ENCODE measurements at places on chromosomes 1 and 21.

GRCh38 chr1:82778612-82779011 lies 977.9 kb downstream of the ADGRL2 start:
- no peak for DNase-seq

- DNase-seq: no peak
These were observed 91.3 kb downstream of the ZSCAN20 start for GRCh38 chr1:33563699-33564098.

DNA sequence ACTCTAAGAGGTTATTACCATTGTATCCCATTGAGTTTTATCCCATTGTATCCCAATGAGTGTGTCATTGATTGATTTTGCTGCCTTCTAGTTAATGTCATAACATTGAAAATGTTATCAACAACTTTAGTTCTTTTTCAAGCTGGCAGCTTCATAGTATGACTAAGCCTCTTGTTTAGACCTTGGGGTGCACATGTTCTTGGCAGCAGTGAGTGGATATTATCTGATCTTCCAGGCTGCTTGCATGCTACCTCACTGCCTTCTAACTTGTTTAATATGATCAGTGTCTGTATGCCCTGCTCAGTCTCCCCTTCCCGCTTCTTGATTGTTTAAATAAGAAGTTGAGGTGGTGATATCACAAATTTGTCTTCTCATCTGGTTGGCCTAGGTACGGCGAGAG lies 24.6 kb downstream of the NTPCR start:
- DNase-seq: no peak

- no peak for DNase-seq
These were observed 5.3 kb downstream of the DFFA start for GRCh38 chr1:10467078-10467477.

GRCh38 chr1:21677168-21677567 lies 8.0 kb upstream of the RAP1GAP start:
- no peak for DNase-seq

GRCh38 chr1:171985639-171986038 lies 144.3 kb downstream of the DNM3 start:
- DNase-seq: no peak

- DNase-seq: no peak
These were observed 198.7 kb downstream of the KCNJ6 start for GRCh38 chr21:37717534-37717933.

GRCh38 chr1:248000169-248000568 lies 13.3 kb upstream of the OR2L5 start:
- no peak for DNase-seq

DNA sequence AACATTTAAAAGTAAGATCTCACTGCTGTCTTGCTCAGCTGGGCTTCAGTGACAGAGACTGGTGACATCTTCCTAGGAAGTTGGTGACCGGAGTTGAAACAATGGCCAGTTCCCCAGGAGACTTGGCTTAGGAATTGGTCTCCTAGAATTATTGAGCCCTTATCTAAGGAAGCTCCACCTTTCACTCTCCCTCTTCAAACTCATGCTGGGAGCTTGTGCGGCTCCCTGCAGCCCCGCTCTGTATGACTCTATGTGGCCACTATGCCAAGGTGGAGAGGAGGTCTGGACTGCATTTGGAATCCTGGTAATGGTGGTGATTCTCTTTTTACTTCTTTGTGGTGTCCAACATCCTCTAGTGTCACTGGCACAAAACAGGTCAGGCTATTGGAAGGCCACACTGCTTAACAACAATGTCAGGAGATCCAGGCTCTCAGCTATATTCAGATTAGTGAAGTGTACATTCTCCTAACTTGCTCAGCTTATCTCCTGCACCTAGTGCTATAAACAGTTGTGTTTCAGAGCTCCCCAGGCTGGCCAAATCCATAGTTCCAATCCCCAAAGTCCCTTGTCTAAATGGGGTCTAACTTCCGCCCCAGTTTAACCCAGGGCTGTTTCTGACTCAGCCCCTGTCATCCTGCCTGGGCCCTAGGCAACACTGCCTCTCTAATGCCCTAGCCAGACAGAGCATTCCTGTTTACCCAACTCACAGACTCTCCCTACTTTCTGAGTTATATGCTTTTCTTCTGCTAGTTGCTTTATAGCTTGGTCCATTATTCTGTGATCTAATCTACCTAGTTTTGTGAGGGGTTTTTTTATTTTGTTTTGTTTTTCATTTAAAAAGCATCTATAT lies 18.3 kb downstream of the ATP2B4 start:
- DNase-seq: peak; percentile 79

GRCh38 chr1:115158181-115158580 lies 68.9 kb upstream of the TSPAN2 start:
- no peak for DNase-seq

GRCh38 chr21:39406065-39406464 lies 39.5 kb downstream of the LCA5L start:
- DNase-seq: no peak

DNA sequence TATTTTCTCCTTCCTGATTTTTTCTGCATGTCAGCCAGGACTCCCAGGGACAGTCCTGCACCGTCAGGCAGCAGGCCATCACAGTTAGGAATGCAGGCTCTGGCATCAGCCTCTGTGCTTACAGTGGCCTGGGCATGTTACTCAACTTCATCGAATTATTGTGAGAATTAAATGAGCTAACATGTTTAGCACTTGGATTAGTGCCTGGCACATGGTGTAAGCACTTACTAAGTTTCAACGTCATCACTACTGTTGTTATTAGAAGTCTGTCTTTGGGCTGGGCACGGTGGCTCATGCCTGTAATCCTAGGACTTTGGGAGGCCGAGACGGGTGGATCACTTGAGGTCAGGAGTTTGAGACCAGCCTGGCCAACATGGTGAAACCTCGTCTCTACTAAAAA lies 45.1 kb downstream of the SCCPDH start:
- peak; percentile 78 for DNase-seq
